Caco-2 (cell line): ENCODE measurements at places on chromosomes 1 and 21. TPM values are rescaled to one million over a fixed set of nuclear protein-coding genes. Genes with fewer than 3 reads are reported as not detected.

GRCh38 chr1:56972976-56973375 is 7.2 kb upstream of the C8B start:
- H3K4me3 ChIP-seq: no peak overlapping the region
- no peaks in the 10 kb centered on the region for H3K27me3 ChIP-seq
- no peak for DNase-seq

DNA sequence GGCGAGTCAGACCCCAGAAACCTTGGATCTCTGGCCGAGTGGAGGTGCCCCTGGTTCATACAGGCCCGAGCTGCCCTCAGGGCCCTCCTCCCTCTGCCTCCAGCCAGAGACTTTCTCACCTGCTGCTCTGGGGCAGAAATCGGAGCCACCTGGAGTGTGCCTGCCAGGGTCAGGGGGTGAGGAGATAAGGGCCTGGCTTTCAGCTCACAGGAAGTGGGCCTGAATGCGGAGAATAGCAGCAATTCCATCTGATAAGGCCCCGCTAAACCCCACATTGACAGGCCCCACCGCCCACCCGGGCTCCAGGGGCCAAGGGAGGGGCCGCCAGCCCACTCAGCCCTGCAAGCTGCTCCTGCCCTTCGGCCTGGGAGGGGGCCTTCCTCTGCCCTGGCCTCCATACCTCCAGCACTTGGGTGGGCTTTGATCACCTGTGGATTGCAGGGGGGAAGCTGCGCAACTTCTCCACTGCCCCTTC is 123.7 kb upstream of the ARHGEF16 start:
- H3K27me3 ChIP-seq: no peaks in the 10 kb centered on the region
- no peak overlapping the region for H3K27ac ChIP-seq
- no peak overlapping the region for H3K4me3 ChIP-seq
- peak; percentile 67 for DNase-seq
- H3K36me3 ChIP-seq: no peaks in the 10 kb centered on the region

DNA sequence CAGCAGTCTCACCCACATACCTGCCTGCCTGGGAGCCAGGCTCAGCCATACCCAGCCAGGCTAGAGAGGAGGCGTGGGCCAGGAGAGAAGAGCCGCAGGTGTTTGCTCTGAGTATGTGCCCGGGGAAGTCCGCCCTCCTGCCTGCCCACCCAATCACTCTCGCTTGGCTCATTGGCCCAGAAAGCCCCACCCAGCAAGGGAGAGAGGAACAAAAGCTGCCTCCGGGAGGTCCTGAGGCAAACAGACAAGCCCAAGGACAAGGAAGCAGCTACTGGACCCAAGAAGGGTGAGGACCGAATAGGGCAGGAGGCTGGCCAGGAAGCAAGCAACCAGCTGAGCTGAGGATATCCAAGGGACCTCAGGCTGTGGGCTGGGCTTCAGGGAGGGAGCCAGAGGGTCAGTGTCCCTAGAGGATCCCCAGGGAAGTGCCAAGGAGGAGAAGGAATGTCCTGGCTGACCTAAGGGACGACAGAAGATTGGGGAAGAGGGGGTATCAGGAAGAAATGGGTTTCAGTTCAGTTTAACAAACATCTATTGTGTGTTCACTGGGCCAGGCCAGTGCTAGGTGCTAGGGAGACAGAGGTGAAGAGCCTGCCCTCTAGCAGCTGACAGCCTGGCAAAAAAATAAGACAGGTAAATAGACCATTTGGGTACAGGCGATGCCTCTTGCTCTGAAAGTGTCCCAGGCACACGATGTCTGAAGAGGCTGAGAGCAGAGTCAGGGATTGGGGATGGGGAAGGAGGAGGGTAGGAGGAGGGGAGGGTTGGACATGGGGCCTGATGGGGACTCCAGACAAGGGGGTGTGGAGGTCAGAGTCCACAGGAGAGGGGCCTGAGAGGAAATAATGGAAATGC is at the start of gene GJB4:
GJB4 (plus strand) TSS at position 238 of the 855 bp plus-strand sequence. CDS start 1,515 bp downstream, outside the sequence.
- no peaks in the 10 kb centered on the region for H3K27me3 ChIP-seq
- H3K36me3 ChIP-seq: no peaks in the 10 kb centered on the region
- no peak for DNase-seq
- H3K4me3 ChIP-seq: no peak within 1 kb of the TSS
- no peak within 1 kb of the TSS for H3K27ac ChIP-seq

DNA sequence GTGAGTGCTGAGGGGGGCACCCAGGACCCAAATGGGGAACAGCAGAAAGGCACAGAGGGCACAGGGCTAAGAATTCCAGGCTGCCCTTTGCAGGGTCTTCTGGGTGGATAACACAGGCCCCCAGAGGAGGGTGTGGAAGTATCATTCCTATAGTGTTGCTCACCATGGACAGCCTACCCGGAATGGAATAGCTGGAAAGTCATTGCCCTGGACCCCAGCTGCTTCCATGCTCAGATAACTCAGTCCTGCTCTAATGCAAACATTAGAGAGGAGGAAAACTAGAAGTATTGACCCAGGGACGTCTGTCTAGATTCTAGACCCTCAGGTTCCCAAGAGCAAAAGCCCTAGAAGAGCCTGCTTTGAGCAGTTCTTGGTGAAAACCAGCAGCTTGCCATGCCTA is 24.7 kb downstream of the SLC6A17 start:
- H3K36me3 ChIP-seq: no peaks in the 10 kb centered on the region
- H3K27me3 ChIP-seq: no peaks in the 10 kb centered on the region
- H3K4me3 ChIP-seq: no peak overlapping the region
- H3K27ac ChIP-seq: no peak overlapping the region

- no peaks in the 10 kb centered on the region for H3K27me3 ChIP-seq
- no peak overlapping the region for H3K4me3 ChIP-seq
- no peak overlapping the region for H3K27ac ChIP-seq
- no peak for DNase-seq
- no peaks in the 10 kb centered on the region for H3K4me1 ChIP-seq
Measured at GRCh38 chr1:219123036-219123435, 50.6 kb upstream of the LYPLAL1 start.

GRCh38 chr1:81512252-81513003 is 288.3 kb upstream of the ADGRL2 start:
- DNase-seq: no peak
- H3K4me1 ChIP-seq: no peaks in the 10 kb centered on the region
- H3K4me3 ChIP-seq: no peak overlapping the region
- no peaks in the 10 kb centered on the region for H3K36me3 ChIP-seq

SERTAD4 gene
- total RNA-seq: 2.8 and 3.6 TPM in 2 replicates

GRCh38 chr1:16218014-16218673 is 5.7 kb upstream of the ARHGEF19 start:
- H3K36me3 ChIP-seq: no peaks in the 10 kb centered on the region
- no peak for DNase-seq
- no peaks in the 10 kb centered on the region for H3K27me3 ChIP-seq
- H3K27ac ChIP-seq: no peak overlapping the region
- no peak overlapping the region for H3K4me3 ChIP-seq

SEMA4A gene
- 0.52 and 1.3 TPM in 2 replicates for total RNA-seq
